Stimulated activated CD4-positive, alpha-beta T cell treated with anti-CD3 and anti-CD28 coated beads, Interleukin-12 subunit alpha, Interleukin-12 subunit beta, amount 100 ng/mL, for 4 hours (primary cell): ENCODE measurements at places on chromosomes 3 and 15.

DNA sequence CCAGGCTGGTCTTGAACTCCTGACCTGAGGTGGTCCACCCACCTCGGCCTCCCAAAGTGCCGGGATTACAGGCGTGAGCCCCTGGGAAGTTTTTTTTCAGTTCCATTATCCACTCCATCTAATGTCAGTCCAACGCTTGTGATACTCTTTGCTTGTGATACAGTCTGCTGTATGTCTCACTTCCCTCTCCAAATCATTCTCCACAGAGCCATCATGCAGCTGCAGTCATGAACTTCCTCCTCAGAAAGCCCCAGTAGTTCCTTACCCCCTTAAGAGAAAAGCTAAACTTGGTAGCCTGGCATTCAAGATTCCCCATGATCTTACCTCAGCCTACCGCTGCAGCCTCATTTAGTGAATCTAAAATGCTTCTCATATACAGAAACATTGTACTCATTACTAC is 2.3 kb downstream of the ARPC4 start:
- DNase-seq, result no peak

GRCh38 chr3:121232309-121233225 is 313.2 kb downstream of the POLQ start:
- no peak for DNase-seq

- no peak for DNase-seq
Observed at GRCh38 chr3:126965526-126966080, 17.3 kb upstream of the PLXNA1 start.

- no peak for DNase-seq
Observed at GRCh38 chr3:151044706-151045105, 40.8 kb upstream of the MED12L start.

DNA sequence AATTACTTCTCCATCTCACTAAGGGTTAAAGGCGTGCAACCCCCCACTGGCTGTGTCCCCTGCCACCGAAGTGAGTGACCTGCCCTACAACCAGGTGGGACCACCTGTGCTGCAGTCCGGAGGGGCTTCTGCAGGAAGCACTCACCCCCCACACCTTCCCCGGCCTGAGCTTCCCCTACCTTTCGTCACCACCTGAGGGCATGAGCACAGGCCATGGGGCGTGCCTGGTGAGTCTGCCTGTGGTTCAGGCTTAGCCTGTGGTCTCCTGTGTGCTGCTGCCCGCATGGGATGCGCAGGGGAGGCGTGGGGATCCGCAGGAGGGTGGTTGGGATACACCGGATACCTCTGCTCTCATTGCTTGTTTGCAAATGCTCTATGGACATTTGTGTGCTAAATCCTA is 46.0 kb downstream of the KLHL25 start:
- DNase-seq, result no peak

DNA sequence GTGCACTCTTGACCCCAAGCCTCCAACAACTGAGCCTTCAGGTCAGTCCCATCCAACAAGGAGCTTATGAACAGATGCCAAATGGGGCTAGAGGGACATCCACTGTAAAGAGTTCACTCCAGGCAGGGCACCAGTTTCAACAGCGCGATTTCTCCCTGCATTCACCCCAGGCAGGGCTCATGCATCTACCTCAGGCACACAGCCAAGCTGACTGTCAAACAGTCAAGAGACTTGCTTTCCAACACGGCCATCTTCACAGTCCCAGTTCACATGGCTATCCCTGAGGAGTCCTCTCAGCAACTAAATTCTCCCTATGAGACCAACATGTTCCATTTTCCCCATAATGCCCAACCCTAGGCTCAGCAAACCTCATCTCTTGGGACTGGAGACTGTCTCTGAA is 17.7 kb downstream of the SLC25A20 start:
- DNase-seq, result no peak

- DNase-seq, result no peak
Observed at GRCh38 chr3:31077826-31078225, 183.4 kb upstream of the GADL1 start.

- no peak for DNase-seq
Observed at GRCh38 chr3:53071882-53072431, 26.1 kb upstream of the SFMBT1 start.

DNA sequence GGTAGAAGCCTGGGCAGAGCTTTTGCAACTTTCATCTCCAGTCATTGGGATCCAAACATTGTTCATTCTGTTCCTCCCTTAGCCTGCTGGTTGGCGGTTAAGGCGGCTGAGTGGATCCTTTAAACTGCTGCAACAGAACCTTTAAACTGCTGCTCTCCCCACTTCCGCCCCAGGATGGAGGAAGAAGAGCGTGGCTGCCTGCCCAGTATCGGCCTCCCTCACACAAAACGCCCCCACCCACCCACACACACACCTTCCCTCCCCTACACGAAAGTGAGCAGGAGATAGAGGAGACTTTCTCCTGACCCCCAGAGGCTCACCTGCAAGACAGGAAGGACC is 460 bp upstream of the ZMAT3 start:
- peak; percentile 33 for DNase-seq

DNA sequence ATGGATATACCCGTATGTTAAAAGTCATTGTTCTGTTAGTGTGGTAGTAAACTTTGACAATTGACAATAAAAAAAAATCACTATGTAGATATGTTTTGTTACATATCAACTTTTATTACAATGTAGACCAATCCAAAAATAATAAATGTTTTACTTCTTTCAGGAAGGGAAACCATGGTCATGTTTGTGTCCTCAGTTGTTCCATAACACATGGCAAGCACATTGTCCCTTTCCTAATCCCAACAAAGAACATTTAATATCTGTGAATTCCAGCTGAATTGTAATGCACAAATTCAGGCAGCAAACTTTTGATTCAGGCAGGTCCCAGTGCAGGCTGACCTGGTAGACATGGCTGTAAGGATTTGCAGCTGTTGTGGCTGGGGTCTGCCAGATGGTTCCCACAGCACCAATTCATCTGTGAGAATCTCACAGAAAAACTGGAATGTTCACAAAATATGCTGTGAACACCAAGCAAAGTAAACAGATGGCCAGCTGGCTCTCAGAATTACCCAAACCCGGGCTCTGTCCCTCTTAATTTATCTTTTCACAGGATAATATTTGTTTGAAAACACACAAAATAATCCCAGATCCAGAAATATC is 1.9 kb upstream of the SPG21 start:
- no peak for DNase-seq

GRCh38 chr3:158571969-158572765 is 1.2 kb downstream of the MLF1 start:
- no peak for DNase-seq

DNA sequence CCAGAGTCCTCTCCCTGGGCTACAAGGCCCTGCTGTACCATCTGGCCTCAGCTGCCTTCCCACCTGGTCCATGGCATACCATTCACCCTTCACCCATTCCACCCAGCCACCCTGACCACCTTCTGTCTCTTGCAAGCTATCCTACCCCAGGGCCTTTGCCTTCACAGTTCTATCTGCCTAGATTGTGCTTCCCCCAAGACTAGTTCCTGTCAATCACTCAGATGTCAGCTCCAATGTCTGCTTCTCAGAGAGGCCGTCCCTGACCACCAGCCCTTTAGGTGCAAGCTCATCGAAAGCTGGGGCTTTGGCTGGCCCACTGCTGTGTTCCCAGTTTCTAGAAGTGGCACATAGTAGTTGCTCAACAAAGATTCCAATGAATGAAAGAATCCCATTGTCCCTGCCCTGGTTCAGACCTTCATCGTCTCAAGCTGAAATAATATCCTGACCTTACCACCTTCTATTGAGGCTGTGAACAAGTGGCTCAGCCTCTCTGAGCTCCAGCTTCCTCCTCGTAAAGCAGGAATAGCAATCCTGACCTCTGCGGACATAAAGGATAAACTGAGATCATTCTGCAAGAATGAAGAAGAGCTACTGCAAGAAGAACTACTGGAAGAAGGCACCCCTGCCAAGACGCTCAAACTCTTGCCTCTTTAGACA is 15.8 kb downstream of the EFCAB12 start:
- DNase-seq, result no peak

DNA sequence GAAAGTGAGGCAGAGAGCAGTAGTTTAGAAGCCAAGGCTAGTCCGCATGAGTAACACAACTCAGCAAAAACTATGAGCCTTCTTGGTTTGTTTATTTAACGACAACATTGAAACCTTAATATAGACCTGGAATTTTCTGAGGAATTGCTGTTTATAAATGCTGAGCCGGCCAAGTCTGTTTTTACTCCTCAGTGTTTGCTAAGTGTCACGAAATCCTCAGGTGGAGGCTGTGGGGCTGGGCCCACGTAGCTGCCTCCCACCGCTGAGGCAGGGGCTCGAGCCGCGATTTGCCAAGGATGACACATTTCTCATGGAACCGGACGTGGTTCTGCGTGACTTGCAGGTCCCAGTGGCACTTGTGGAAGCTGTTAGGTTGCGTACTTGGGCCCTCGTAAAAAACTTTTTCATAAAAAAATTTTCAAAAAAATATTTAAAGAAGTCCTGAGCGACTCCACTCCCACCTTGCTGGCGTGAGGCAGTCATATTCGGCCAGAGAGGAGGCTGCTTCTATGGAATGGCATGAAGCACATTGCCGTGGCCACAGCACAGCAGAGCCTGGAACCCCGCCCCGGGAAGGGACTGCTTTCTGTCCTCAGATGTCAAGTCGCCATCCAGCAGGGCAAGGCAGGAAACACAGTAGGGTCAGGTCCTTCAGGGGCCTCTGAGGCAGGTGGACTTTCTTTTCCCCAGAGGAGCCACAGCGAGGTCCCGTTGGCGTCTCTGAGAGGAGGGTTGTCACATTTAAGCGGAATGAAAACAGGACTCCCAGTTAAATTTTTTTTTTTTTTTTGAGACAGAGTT is 64.8 kb upstream of the PCSK6 start:
- no peak for DNase-seq

- DNase-seq, result no peak
Observed at GRCh38 chr15:49075881-49076280, 29.6 kb upstream of the SECISBP2L start.

DNA sequence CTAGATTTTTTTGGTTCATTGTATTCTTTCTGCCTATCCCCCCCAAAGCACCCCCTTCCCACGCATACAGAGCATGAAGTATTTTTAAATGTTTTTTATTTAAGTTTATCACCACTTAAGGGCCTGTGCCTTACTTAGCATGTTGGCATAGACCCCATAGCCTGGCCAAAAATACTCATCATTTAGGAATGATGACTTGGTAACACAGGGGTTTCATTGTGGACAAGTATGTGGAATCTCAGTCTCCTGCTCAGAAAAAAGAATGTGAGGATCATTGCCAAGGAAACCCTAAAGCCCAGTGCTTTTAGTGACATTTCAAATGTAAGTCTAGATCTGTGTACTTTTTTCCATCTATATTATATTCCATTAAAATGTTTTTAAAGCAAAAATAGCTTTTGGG is 146.3 kb downstream of the ALCAM start:
- no peak for DNase-seq

DNA sequence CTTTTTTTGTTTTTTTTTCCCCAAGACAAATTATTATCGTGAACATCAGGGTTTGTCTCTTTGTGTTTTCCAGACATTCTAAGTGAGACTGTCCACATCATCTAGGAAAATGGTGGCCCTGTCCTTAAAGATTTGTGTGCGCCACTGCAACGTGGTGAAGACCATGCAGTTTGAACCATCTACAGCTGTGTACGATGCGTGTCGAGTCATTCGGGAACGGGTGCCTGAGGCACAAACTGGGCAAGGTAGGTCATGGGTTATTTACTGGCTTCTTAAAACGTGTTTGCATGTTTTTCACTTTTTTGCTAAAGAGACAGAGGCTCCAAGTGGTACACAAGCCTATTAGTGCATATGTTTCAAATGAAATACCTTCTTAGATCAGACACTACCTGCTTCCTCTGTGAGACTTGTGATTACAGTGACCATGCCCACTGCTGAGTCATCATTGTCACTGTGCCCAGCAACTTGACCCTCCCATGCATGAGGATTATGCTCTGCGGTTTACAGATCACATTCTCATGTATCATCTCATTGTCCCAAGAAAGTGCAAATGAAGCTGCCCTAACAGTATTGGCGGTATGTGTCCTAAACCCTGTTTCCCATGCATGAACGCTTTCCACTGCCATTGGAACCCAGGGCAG is 395.2 kb upstream of the TPM1 start:
- no peak for DNase-seq

- DNase-seq, result no peak
Observed at GRCh38 chr3:115578331-115578730, 45.0 kb upstream of the GAP43 start.

GRCh38 chr3:151120409-151120808 is 34.9 kb downstream of the MED12L start:
- no peak for DNase-seq

GRCh38 chr3:123449102-123449996 is 459 bp upstream of the ADCY5 start:
- DNase-seq, result no peak
